ENCODE measurements at places on chromosomes 3 and 15. TPM values are rescaled to one million over a fixed set of nuclear protein-coding genes. Genes with fewer than 3 reads are reported as not detected.
A peak's percentile ranks its signal among the peaks of the same experiment; 100 is the strongest.

GRCh38 chr3:123405936-123406510 lies 42.9 kb downstream of the ADCY5 start:
- H3K27me3 ChIP-seq = no peaks in the 10 kb centered on the region
- no peaks in the 10 kb centered on the region for H3K36me3 ChIP-seq
- DNase-seq = no peak
- no peaks in the 10 kb centered on the region for H3K4me1 ChIP-seq
- no peak overlapping the region for H3K27ac ChIP-seq

DNA sequence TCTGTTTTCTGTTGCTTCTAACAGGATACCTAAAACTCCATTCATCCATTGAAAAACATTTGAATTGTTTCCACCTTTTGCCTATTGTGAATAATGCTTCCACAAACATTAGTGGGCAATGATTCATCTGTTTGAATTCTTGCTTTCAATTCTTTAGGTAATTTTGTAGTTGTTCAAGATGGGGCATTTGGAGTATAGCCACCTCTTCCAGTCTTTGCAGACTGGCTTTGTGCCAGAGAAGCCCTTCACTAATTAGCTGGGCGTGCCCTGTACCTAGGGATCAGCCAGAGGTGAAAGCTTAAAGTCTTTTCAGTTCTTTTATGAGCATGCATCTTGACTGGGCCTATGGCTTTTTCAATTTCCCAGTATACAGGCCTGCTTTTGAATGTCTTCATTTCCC lies 10.9 kb downstream of the RTP1 start:
- peaks cover 21% of the 10 kb centered on the region for H3K4me1 ChIP-seq
- no peaks in the 10 kb centered on the region for H3K36me3 ChIP-seq
- no peaks in the 10 kb centered on the region for H3K27me3 ChIP-seq
- H3K27ac ChIP-seq = peak overlapping the region; percentile 55
- no peak overlapping the region for H3K4me3 ChIP-seq

DNA sequence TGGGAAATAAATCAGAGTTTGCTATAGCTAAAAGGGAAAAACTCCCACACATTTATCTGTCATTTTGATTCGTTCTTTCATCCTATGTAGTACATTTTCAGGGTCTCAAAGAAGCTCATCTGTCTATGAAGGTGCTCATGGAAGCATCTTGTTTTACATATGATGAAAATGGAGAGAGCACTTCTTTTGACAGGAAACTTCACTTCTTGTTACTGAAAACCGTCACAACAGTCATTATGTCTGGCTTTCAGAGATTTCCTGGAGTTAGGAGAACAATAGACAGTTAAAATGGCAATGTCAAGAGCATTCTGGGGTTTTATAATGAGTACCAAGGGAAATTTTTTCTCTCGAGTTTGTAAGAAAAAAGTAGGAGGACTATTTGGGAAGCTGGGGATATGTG lies 83.3 kb downstream of the TMEM108 start:
- no peaks in the 10 kb centered on the region for H3K36me3 ChIP-seq
- DNase-seq = no peak
- no peak overlapping the region for H3K27ac ChIP-seq
- peaks cover 13% of the 10 kb centered on the region for H3K4me1 ChIP-seq
- no peaks in the 10 kb centered on the region for H3K27me3 ChIP-seq
- H3K4me3 ChIP-seq = no peak overlapping the region

- peaks cover 73% of the 10 kb centered on the region for H3K4me1 ChIP-seq
- H3K36me3 ChIP-seq = no peaks in the 10 kb centered on the region
- H3K27ac ChIP-seq = peak overlapping the region; percentile 87
- H3K4me3 ChIP-seq = no peak overlapping the region
- peak; percentile 59 for DNase-seq
These were observed 26.3 kb downstream of the BMF start for GRCh38 chr15:40082195-40082883.

- H3K4me1 ChIP-seq = no peaks in the 10 kb centered on the region
- H3K4me3 ChIP-seq = no peak overlapping the region
- no peaks in the 10 kb centered on the region for H3K27me3 ChIP-seq
- H3K27ac ChIP-seq = no peak overlapping the region
- DNase-seq = no peak
These were observed 570.1 kb upstream of the CBLB start for GRCh38 chr3:106438887-106439286.

DNA sequence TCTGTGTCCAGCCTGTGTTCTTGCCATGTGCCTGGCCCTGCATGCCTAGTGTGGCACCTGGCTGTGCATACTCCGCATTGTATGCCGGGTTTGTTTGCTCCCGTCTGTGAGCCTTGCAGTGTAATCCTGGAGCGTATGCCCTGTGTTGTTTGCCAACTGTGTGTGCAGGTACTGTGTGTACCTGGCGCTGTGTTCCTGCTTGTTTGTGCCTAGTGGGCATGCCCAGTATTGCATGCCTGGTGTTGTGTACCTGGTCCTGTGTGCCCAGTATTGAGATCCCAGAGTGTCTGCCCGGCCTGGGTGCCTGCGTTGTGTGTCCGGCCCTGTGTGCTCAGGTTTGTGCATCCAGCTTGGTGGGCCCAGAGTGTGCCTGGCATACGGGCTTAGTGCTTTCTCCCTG lies 54.5 kb upstream of the CHRNA7 start:
- no peak overlapping the region for H3K27ac ChIP-seq
- no peak overlapping the region for H3K4me3 ChIP-seq
- H3K27me3 ChIP-seq = no peaks in the 10 kb centered on the region
- DNase-seq = peak; percentile 14
- H3K36me3 ChIP-seq = no peaks in the 10 kb centered on the region

DNA sequence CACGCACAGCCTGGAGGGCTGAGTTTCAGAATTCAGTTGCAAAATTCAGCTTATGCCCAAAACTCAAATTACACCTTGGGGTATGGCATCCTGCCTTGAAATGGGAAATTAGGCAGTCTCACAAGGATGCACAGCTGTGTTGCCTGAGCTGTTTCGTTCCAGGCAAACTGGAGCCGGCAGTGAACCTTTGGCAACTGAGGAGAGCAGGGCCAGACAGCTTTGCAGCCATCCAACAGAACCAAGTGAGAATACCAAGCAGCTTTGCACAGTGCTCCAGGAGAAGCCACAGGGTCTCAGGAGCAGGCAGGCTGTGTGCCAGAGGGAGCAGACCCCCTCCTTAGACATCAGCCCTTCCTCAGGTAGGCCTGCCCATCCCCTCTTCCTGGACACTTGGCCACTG lies 32.5 kb upstream of the BFSP2 start:
- H3K4me1 ChIP-seq = no peaks in the 10 kb centered on the region
- H3K27ac ChIP-seq = no peak overlapping the region
- no peaks in the 10 kb centered on the region for H3K27me3 ChIP-seq
- DNase-seq = no peak
- no peaks in the 10 kb centered on the region for H3K36me3 ChIP-seq

DNA sequence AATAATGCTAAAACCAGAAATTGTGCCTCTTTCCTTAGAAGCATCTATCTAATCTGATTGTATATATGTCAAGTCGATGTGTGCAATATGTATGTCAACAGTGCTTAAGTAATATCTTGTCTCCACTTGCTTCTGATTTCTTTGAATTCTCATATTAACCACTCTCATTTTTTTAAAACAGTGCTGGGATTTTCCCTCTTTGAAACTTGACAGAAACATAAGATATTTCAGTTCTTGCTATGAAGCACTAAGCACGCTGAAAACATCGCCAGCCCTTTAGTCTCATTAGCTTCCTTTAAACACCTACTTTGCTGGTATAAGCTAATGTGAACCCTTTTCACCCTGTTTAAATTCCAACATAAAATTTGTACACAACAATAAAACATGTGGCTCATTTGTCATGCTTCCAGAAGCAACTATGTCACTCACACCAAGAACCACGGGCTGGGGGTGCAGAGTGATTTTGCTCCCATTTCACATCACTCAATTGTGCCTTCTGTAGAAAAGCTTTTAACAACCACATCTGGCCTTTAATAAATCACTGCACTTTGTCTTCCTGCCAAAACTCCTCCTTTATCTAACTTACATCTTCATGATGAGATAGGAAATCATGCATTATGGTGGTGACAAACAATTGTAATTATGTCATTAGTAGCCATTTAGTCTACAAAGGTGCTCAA lies 185.2 kb downstream of the FOXP1 start:
- DNase-seq = no peak
- H3K27me3 ChIP-seq = no peaks in the 10 kb centered on the region
- no peak overlapping the region for H3K27ac ChIP-seq
- no peak overlapping the region for H3K4me3 ChIP-seq

DNA sequence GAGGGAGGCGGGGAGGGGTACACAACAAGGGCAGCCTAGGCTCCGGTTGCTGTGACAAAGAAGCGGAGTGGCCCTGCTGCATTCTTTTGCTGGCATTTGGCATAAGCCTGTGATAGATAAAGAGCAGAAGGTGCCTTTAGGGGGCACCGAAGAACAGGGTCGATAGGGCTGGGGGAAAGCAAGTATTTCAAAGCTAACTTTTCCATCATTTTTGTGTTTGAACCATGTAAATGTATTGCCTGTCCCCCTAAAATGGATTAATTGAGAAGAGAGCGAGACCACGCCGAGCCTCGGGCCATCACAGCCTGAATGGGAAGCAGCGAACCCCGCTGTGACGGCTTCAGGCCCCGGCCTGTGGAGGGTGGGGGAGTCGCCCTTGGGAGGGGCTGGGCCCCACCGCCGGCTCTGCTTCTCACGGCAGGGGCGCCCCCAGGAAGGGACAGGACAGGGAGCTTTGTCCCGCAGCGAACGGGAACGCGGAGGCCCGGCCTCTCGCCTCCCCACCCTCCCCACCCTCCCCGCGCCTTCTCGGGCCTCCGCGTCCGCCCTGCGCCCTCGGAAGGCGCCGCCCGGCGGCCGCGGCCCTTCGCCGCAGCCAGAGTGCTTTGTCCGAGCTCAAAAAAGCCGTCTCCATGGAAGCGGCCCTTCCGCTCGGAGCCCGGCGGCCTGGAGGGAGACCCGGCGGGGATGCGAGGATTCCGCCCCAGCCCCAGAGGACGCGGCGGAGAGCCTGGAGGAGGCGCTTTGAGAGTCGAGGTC lies 32.4 kb upstream of the ALDH1L1 start:
- no peaks in the 10 kb centered on the region for H3K36me3 ChIP-seq
- peak; percentile 41 for DNase-seq
- H3K27me3 ChIP-seq = no peaks in the 10 kb centered on the region
- H3K4me1 ChIP-seq = peaks cover 9% of the 10 kb centered on the region
- peak overlapping the region; percentile 22 for H3K4me3 ChIP-seq

DNA sequence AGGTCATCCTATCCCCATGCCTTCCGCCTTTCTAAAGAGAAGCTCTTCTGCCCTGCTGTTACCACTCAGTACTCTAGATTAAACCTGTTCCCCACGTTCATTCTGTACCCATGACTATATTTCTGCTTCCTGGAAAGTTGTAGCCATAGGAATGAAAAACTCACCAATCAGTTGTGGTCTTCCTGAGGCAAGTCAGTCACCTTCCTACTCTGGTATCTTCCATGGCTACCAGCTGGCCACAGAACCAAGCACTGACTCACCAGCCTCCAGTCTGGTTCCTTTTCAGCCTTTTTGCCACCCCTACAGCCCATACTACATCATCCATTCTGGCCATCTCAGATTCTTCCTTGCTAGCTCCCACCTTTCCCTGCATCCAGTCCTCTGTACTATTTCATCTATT lies 46.4 kb downstream of the TMEM44 start:
- H3K27me3 ChIP-seq = no peaks in the 10 kb centered on the region
- H3K4me3 ChIP-seq = no peak overlapping the region
- DNase-seq = no peak
- no peaks in the 10 kb centered on the region for H3K36me3 ChIP-seq

- H3K4me1 ChIP-seq = peaks cover 45% of the 10 kb centered on the region
- no peaks in the 10 kb centered on the region for H3K36me3 ChIP-seq
- H3K27me3 ChIP-seq = no peaks in the 10 kb centered on the region
- no peak overlapping the region for H3K4me3 ChIP-seq
- DNase-seq = no peak
These were observed 48.4 kb downstream of the LRIG1 start for GRCh38 chr3:66452303-66453011.

Gene DUSP7
- 10.5 TPM for total RNA-seq

Gene GATA2
- 7.1 TPM for total RNA-seq

Gene HCN4
- total RNA-seq = not detected

Gene ROPN1B
- 0.98 TPM for total RNA-seq

Gene TRPM1
- total RNA-seq = not detected

Gene MEIS2
- total RNA-seq = 23.7 TPM

Gene GOLGA8Q
- 71.2 TPM for total RNA-seq

Gene BFSP2
- not detected for total RNA-seq
